Aorta (tissue), 5 donors: ENCODE measurements at places on chromosomes 3 and 15. TPM values are rescaled to one million over a fixed set of nuclear protein-coding genes. Genes with fewer than 3 reads are reported as not detected.

The CRABP1 gene
- 1.9 TPM for total RNA-seq

The SLC22A14 gene
- total RNA-seq = 0.42 TPM

The TRPC1 gene
- total RNA-seq = 25.5 TPM

The CATSPER2 gene
- total RNA-seq = 7.0 TPM

The NLGN1 gene
- 20.0 TPM for total RNA-seq

The GOLGA8M gene
- 4.3 TPM for total RNA-seq

The MYD88 gene
- total RNA-seq = 33.6 TPM

The PARP6 gene
- 72.2 TPM for total RNA-seq

The CCDC191 gene
- total RNA-seq = 2.6 TPM

The SMCO1 gene
- not detected for total RNA-seq

The RAB8B gene
- 47.9 TPM for total RNA-seq

The ZNF860 gene
- total RNA-seq = 1.8 TPM

The MCF2L2 gene
- 0.75 TPM for total RNA-seq

The DNASE1L3 gene
- total RNA-seq = 4.3 TPM

The NR2F2 gene
- 102 TPM for total RNA-seq

The ARPP21 gene
- 3.0 TPM for total RNA-seq

The PYGO1 gene
- 13.9 TPM for total RNA-seq

The SERINC4 gene
- total RNA-seq = not detected

The MKRN3 gene
- not detected for total RNA-seq

The GOLGA6L7 gene
- not detected for total RNA-seq

The DUOXA2 gene
- not detected for total RNA-seq

The ESYT3 gene
- total RNA-seq = 1.0 TPM

The CX3CR1 gene
- 0.94 TPM for total RNA-seq

The C3orf49 gene
- not detected for total RNA-seq

The CD276 gene
- total RNA-seq = 65.2 TPM

The TUBGCP4 gene
- total RNA-seq = 16.3 TPM

The SLC24A5 gene
- not detected for total RNA-seq

The GAP43 gene
- 5.1 TPM for total RNA-seq

The CADPS gene
- total RNA-seq = 0.99 TPM

The EFL1 gene
- 15.1 TPM for total RNA-seq

The CD200R1 gene
- total RNA-seq = 3.0 TPM

The AHSG gene
- total RNA-seq = not detected

The CKMT1A gene
- not detected for total RNA-seq

The CYP19A1 gene
- 4.5 TPM for total RNA-seq

The PCLAF gene
- total RNA-seq = not detected

The RBM6 gene
- 103 TPM for total RNA-seq

The PRSS50 gene
- total RNA-seq = not detected
